Esophagus squamous epithelium (tissue), 5 donors: ENCODE measurements at places on chromosomes 12 and 14. TPM values are rescaled to one million over a fixed set of nuclear protein-coding genes. Genes with fewer than 3 reads are reported as not detected.

GRCh38 chr12:127779301-127780045, 487.5 kb upstream of the TMEM132C start:
- no peak for DNase-seq

DNA sequence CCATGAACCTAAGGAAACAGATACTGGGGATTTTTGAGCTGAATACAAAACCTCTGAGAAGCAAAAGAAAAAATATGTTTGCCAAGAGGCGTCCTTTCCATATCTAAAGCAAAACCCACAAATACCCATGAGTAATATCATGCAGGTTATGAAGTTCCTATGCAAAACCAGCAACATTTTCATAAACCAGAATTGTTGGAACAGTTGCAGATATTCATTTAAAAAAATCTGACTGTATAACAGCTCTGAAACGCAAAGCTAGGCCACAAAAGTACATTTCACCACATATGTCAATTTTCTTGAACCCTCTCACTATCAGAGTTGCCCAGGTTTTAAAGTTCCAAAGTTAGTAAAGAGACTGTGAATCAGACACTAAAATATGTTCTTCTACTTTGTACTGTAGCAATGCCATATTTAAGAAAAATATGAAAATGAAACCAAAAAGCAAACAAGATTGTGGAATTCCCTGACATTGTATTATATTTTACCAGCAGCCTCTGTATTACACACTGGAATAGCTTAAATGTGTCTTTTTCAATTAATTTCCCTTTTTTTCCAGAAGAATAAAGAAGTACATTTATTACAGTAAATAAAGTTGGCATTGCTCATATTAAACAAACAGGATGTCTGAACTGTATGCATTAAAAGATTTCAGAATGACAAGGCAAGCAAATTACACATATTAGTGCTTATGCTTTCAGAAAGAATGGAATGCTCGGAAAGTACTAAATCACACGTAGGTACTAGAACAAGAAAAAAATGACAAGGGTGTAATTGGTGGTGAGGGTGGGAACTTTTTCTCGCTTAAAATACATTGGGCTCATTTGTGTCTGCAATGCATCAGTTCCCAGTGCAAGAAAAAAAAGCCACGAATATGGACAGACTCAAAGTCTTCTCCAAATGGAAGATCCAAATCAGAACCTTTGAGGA, 33.6 kb upstream of the HIF1A start:
- DNase-seq: no peak

GRCh38 chr12:98178126-98178525, 337.3 kb upstream of the TMPO start:
- DNase-seq: no peak

DNA sequence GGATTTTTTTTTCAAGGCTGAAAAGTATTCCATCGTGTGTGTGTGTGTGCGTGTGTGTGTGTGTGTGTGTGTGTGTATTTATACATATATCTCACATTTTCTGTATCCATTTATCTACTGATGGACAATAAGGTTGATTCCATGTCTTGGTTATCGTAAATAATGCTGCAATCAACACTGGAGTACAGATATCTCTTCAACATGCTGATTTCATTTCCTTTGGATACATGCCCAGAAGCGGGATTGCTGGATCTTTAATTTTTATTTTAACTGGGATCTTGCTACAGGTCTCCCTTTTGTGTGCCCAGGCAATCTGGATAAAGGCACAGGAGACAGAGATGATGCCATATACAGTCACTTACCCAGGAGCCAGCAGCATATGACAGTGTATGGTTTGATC, 338.1 kb downstream of the SOX5 start:
- DNase-seq: no peak

- DNase-seq: no peak
Observed at GRCh38 chr12:6777386-6777785, 5.1 kb downstream of the LAG3 start.

DNA sequence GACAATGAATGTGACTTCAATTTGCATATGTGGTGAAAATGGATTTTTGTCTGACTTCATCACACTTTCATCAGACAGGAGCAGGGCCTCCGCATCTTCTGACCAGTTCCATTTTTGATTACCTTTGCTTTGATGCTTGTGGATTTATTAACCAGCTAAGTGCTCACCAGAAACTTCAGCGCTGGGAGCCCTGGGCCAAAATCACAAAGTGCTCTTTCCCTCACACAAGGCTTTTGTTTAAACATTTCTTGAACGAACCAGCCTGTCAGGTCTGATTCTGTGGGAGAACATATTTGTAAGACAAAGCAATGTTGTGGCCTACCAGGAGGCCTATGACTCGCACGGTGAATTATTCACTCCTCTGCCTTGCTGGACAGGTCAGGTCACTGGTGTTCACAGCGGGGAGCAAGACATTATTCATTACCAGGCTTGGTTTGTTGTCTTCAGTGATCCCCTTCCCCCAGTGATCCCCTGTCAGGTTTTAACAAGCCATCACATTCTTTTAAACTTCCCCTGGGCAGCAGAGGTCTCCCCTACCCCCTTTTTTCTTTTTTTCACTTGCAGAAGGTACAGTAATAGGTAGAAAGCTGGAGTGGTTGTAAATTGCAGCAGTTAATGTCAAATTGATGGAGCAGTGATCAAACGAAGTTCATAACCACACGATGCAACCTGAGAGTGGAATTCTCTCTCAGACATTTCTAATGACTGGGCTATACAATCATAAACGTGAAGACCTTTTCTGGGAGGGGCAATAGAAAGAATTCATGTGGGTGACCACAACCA, 167.5 kb upstream of the PRICKLE1 start:
- DNase-seq: no peak

- no peak for DNase-seq
Observed at GRCh38 chr12:107558141-107558815, 127.3 kb upstream of the PWP1 start.

DNA sequence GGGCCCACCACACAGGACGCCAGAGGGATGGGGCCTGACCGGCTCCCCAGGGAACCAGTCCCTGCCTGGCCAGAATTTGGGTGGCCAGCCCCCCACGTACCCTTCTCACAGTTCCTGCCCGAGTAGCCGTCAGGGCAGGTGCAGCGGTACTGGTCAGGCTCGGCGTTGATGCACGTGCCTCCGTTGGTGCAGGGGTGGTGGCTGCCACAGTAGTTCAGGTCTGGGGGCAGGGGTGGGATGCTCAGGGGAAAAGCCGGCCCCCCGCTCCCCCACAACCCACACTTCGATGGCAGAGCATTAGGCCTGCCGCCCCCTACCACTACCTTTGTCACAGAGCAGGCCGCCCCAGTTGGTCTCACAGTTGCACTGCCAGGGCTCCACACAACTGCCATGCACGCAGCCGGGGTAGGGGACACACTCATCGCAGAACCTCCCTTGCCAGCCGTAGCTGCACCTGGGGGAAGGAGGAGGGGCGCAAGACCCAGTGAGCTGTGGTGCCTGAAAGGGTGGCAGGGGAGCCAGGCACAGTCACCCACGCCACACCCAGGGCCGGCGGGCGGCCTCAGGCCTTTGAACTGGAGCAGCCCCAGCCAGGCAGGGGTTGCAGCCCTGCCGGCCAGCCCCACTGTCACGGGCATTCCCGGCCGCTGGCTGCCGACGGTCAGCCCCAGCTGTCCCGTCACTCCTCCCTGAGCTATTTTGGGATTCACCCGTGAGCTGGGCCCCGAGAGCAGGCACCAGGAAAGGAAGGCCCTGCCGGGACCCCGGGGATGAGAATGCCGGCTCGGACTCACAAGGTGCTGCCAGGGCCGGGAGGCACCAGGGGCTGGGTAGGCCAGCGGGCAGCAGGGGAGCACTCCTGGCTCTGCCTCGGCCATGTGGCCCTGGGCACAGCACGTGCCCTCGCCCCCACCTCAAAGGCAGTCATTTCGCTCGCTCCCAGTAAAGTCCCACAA, 16.5 kb downstream of the JAG2 start:
- no peak for DNase-seq

- DNase-seq: no peak
Observed at GRCh38 chr12:12889701-12890100, 1.7 kb upstream of the GPRC5A start.

Gene JPH4
- total RNA-seq: not detected

Gene TM7SF3
- total RNA-seq: 61.5 TPM

Gene TAS2R50
- 2.0 TPM for total RNA-seq
